Left ventricle myocardium inferior (tissue), 1 donor: ENCODE measurements at places on chromosomes 3 and 15. TPM values are rescaled to one million over a fixed set of nuclear protein-coding genes. Genes with fewer than 3 reads are reported as not detected.

- peaks cover 19% of the 10 kb centered on the region for H3K4me1 ChIP-seq
- no peak overlapping the region for H3K4me3 ChIP-seq
- no peaks in the 10 kb centered on the region for H3K27me3 ChIP-seq
- H3K36me3 ChIP-seq = no peaks in the 10 kb centered on the region
These were observed 137.8 kb downstream of the RORA start for GRCh38 chr15:61091289-61091616.

The SLC2A2 gene
- not detected for total RNA-seq

GRCh38 chr3:111978583-111979433 lies at the start of gene ABHD10:
ABHD10 (plus strand) TSS chr3:111979026; CDS start chr3:111979062, 36 bp downstream.
- H3K4me1 ChIP-seq = peaks cover 45% of the 10 kb centered on the region
- H3K27ac ChIP-seq = peak within 1 kb of the TSS; percentile 94
- peak within 1 kb of the TSS; percentile 91 for H3K4me3 ChIP-seq
- DNase-seq = peak; percentile 97
- no peaks in the 10 kb centered on the region for H3K27me3 ChIP-seq

The CLRN1 gene
- not detected for total RNA-seq

DNA sequence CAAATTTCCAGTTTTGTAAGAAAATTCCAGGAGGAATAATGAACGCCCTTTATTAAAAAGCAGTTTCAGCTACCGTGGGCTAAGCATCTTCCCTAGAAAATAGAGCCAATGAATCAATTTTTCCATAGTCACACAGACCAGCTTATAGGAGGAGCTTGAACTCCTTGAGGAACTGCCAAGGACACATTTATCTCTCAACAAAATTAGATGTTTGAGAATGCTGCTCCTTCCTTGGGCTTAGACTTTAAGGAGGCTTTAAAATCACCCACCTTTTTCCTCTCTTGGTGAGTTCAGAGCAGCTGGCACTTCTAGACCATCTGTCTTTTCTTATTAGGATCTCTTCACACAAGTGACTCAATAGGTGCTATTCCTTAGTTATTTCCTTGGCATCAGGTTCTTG lies 588.0 kb downstream of the SQOR start:
- H3K27me3 ChIP-seq = no peaks in the 10 kb centered on the region
- H3K36me3 ChIP-seq = no peaks in the 10 kb centered on the region
- H3K4me3 ChIP-seq = no peak overlapping the region
- no peak for DNase-seq

- H3K36me3 ChIP-seq = no peaks in the 10 kb centered on the region
- H3K4me1 ChIP-seq = peaks cover 49% of the 10 kb centered on the region
- no peak overlapping the region for H3K4me3 ChIP-seq
- no peak for DNase-seq
These were observed 175.8 kb downstream of the THSD4 start for GRCh38 chr15:71290881-71291635.

DNA sequence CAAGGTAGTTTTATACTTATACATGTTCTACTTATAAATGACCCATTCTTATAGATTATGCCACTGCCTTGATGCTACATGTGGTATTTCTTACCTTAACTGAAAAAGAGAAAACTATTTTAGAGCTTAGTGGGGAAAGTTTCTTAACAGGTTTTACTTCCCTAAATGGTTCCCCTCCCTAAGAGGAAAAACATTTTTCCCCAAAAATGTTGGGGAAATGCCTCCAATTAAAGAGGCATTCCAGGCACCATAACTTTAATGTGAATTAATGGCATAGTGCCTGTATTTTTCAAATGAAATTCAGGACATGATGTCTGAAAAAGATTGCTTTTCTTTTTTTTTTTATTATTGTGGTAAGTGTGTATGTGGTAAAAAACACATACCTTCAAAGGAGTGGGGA lies 22.6 kb downstream of the GOLM2 start:
- no peak overlapping the region for H3K4me3 ChIP-seq
- no peaks in the 10 kb centered on the region for H3K27me3 ChIP-seq
- H3K4me1 ChIP-seq = peaks cover 12% of the 10 kb centered on the region
- DNase-seq = no peak
- no peak overlapping the region for H3K27ac ChIP-seq

DNA sequence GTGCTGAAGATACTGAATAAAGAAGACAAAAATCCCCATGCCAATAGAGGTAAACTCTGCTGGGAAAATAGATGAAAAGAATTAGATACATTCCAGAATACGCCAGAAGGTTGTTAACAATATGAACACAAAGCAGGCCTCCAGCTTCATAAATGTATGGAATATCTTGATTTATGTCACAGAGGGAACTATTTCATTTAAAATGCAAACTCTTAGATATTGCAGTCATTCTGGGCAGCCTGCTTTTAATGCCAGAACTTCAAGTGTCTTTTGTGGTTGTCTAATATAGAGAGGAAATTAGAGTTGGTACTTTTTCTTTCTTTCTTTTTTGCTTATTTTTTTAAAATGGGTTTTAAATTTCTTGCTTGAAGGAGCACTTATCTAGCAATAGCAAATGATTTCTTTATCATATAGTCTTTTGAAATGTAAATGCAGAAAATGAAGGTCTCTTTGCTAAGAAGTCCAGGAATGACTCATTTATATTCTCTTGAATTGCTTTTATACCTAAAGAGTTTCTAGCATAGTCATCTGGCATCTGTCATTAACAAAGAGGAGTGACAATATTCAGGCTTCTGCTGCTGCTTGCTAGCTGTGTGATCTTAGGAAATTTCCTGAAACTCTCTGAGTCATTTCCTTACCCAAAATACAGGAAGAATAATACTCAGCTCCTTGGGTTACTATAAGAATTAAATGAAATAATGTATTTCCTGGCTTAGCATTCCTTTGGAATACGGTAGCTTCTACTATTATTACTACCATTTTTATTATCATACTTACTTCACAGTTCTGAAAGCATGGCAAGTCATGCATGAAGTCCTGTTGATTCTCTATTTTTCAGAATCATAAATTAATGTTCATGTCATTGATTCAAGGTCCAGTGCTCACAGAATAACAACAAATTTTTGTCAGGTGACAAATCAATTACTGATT lies 527.6 kb downstream of the DIPK2A start:
- no peak for DNase-seq
- no peaks in the 10 kb centered on the region for H3K27me3 ChIP-seq
- H3K36me3 ChIP-seq = no peaks in the 10 kb centered on the region
- no peak overlapping the region for H3K4me3 ChIP-seq

GRCh38 chr3:57752307-57752706 lies 3.8 kb upstream of the SLMAP start:
- H3K27ac ChIP-seq = no peak overlapping the region
- peaks cover 20% of the 10 kb centered on the region for H3K4me1 ChIP-seq
- no peaks in the 10 kb centered on the region for H3K36me3 ChIP-seq
- H3K4me3 ChIP-seq = no peak overlapping the region

The CASR gene
- not detected for total RNA-seq

The NDN gene
- 35.2 TPM for total RNA-seq

DNA sequence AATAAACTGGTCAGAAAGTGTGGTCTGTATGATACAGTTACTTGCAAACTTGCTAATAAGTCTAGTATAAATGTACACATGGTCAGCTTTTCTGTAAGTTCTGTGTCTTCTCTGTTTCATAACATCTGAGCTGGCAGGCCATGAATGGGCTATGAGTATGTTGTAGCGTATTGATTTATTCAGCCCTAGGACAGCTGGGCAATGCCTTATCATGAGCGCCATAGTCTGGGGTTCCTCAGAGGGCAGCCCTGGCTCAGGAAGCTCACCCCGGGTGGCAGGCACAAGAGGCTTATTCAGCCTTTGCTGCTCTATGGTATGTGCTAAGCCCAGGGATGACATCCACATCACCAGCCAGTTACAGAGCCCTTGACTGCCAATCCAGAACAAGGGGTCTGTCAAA lies 50.7 kb upstream of the CCR2 start:
- no peak overlapping the region for H3K4me3 ChIP-seq
- H3K27me3 ChIP-seq = peaks cover 21% of the 10 kb centered on the region
- H3K27ac ChIP-seq = no peak overlapping the region
- H3K36me3 ChIP-seq = no peaks in the 10 kb centered on the region

DNA sequence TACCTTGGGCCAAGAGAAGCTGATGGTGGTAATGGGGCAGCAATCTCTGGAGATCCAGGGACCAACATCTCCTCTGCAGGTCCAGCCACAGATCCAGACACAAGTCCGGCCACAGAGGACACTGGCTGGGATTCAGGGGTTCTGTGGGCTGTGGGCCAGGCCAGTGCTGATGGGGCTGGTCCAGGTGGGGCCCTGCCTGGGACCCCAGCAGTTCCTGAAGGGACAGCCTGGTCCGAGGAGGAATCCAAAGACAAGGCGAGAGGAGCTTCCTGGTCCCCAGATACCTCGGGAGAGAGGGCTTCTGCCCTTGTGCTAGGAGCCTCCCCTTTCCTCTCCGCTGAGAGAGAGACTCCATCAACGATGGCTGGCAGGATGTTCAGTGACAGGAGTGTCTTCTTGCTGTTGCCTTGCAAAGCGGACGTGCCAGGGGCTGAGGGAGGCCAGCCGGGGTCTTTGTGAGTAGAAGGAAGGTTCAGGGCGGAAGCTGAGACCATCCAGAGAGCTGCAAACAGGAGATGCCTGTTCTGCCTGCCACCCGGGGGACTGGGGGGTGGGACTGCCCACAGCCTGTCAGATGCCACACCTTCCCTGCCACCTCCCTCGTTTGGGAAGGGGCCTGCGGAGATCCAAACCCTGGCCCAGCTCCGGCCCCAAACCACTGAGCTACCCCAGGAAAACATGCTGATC lies 24.5 kb upstream of the GOLGA6C start:
- H3K4me3 ChIP-seq = no peak overlapping the region
- peaks cover 50% of the 10 kb centered on the region for H3K27me3 ChIP-seq
- peaks cover 17% of the 10 kb centered on the region for H3K4me1 ChIP-seq
- H3K27ac ChIP-seq = no peak overlapping the region
